ENCODE measurements at places on chromosomes 3 and 15.

DNA sequence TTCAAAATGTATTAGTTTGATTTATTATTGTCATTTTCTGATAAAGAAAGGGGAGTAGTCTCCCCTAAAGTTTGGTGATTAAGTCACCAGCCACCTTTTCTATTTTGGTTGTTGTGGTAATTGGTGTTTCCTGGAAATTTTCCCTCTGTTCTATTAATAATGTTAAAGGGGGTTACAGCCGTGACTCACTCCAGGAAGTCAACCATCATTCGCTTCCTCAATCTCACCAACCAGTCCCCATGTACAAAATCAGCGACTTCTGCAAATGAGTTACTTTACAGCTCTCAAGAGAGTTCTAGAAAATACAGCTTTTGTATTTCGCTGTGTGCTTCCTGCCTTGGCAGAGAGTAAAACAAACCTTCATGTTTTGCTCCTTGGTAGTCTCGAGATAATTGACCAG is 285.1 kb downstream of the LPP start:
- no peak for DNase-seq

GRCh38 chr3:67858492-67858891 is 204.1 kb upstream of the SUCLG2 start:
- DNase-seq: no peak

DNA sequence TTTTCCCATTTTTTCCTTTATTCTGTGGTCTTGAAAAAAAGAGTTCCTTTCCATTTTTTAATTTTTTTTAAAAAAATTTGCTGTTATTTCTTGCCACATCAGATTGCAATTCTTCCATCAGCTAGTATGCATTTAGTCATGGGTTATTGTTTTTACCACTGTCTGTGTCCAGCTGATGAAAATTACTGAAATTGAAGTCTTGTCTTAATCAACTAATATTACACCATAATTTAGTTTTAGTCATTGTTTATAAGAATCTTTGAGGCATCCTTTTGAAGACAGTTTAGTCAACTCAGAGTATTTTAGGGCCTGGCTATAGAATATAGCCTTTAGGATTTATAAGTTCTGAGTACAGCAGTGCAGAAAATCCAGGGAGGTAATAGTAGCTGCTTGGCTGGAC is 172.1 kb downstream of the LRTM1 start:
- DNase-seq: no peak

- DNase-seq: no peak
Measured at GRCh38 chr3:46449755-46450552, 14.8 kb downstream of the LTF start.

- no peak for DNase-seq
Measured at GRCh38 chr15:76033438-76033837, 21.2 kb upstream of the NRG4 start.

GRCh38 chr3:69999140-70000027 is at the start of gene SAMMSON:
TSS of gene SAMMSON (plus strand) at chr3:69999733.
- DNase-seq: no peak

- no peak for DNase-seq
Measured at GRCh38 chr3:107268469-107268868, 108.8 kb upstream of the CCDC54 start.

- no peak for DNase-seq
Measured at GRCh38 chr15:97234851-97235610, 725.5 kb upstream of the ARRDC4 start.

- no peak for DNase-seq
Measured at GRCh38 chr3:16079519-16079918, 95.0 kb upstream of the GALNT15 start.

- no peak for DNase-seq
Measured at GRCh38 chr3:165459924-165460835, 264.0 kb upstream of the SLITRK3 start.

- no peak for DNase-seq
Measured at GRCh38 chr15:67865331-67865730, 25.5 kb upstream of the RNU6-1 start.

DNA sequence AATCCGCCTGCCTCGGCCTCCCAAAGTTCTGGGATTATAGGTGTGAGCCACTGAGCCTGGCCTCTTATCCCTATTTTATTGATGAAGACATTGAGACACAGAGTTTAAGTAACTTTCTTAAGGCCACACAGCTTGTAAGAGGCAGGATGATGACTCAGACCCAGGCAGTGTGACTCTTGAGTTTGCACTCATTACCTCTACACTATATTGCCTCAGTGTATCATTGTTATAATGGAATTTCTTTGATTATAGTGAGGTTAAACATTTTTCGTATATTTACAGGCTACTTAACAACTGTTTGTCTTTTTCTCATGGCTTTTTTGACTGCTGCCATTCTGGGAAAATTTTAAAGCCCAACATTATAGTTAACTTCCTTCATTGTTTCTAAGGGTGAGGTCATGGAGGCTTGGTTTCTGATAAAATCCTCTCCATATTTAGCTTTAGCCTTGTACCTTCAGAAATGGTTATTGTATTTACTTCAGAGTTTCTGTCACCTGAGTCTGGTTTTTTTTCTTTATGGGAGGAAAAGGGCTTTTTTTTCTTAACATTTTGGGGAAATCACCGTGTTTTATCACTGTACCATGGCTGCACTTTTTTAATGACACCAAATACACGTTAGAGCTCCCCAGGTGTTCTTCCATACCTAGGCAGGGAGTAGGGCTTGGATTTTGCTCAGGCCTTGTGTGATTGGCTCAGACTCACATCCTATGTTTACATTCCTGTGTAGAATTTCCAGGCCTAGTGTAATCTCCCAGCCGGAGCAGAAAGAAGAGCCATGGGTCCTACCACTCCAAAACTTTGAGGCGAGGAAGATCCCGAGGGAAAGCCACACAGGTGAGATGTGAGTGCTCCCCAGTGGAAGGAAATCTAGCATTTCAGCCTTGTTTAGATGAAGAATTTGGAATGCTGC is 6.3 kb downstream of the ZNF774 start:
- DNase-seq: no peak

GRCh38 chr3:157574531-157574930 is 71.3 kb upstream of the VEPH1 start:
- no peak for DNase-seq

- DNase-seq: no peak
Measured at GRCh38 chr3:39548282-39548681, 80.8 kb downstream of the MOBP start.

GRCh38 chr3:186625600-186626042 is 12.8 kb downstream of the AHSG start:
- no peak for DNase-seq

GRCh38 chr3:99651531-99651930 is 13.1 kb downstream of the COL8A1 start:
- DNase-seq: no peak

DNA sequence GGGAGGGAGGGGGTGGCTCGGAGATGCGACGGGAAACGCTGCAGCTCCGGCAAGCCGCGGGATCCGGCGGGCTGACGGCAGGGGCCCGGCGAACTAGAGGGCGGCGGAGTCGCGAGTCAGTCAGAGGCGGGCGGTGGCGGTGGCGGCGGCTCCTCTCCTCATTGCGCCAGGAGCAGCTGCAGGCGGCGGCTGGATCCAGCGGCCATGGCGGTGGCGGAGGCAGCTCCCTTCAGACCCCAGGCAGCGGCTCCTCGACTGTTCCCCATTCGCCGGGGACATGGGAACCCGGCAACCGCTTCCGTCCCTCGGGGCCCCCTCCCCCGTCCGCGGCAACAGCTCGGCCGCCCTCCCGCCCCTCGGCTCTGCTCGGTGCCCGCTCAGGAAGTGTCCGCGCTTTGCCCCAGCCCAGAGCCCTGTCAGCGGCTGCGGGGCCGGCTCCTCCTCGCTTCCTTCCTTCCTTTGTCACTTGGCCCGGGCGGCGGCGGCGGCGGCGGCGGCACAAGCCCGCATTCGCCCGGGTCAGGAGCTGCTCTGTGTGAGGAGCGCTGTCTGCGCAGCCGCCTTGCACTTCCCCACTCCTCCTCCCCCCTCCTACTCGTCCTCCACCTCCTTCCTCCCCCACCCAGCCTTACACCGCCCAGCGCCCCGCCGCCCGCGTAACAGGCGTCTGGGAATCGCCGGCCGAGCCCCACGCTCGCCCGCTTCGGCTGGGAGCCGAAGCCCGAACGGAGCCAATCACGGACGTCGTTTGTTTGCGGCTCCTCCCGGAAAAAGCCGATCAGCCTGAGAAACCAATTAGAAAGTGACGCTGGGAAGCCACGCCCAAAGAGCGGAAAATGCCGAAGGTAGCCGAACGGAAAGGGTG is at the start of gene GSK3B:
TSS of gene GSK3B (minus strand) at position 537 of the 865 bp plus-strand sequence. CDS start 1,013 bp downstream, outside the sequence.
- DNase-seq: peak; percentile 62

- DNase-seq: no peak
Measured at GRCh38 chr15:74422652-74423430, 10.9 kb downstream of the SEMA7A start.

Measured in NCI-H1092 (cell line).